ENCODE measurements at places on chromosomes 13 and 19. TPM values are rescaled to one million over a fixed set of nuclear protein-coding genes. Genes with fewer than 3 reads are reported as not detected.

Gene HSH2D
- not detected for total RNA-seq

Gene HCN2
- total RNA-seq, result 4.8 TPM

DNA sequence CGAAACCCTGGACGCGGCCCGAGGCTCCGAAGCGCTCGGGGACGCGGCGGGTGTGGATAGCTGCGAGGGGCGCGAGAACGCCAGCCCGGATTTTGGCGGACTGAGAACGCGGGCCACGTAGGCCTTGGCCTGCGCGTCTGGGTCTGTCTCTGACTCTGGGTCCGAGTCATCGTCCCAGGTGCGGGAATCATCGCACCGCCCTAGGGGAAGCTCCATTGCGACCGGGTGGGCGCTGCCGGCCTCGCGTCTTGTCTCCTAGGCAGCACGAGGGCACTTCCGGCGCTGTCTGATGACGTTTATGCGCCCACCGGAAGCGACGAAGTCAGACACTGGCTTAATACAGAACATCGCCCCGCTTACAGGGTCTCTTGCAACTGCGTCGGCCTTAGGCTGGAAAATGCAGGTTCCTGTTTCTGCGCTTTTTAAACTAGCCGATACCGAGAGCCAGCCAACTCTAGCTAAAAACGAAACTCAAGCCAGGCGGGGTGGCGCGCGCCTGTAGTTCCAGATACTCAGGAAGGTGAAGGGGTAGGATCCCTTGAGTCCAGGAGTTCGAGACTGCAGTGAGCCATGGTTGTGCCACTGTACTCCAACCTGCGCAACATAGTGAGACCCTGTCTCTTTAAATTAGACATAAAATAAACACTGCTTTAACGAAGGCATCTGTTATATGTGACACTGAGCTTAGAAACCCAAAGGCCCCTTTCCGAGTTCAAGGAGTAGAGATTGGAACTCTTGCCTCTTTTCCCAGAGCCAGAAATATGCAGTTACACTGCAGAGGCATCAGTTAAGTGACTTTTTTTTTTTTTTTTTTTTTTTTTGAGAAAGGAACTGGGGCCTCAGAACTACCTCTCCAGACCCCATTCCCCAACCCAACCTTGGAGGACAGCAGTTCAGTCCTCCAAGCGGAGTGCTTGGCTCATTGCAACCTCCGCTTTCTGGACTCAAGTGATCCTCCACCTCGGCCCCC is at the start of gene FBXW9:
TSS of gene FBXW9 (minus strand) at position 266 of the 970 bp plus-strand sequence. CDS start at position 216, 50 bp downstream.
- peak; percentile 90 for DNase-seq
- peaks cover 15% of the 10 kb centered on the region for H3K4me1 ChIP-seq
- peaks cover 13% of the 10 kb centered on the region for H3K36me3 ChIP-seq
- no peaks in the 10 kb centered on the region for H3K27me3 ChIP-seq
- peak within 1 kb of the TSS; percentile 86 for H3K4me3 ChIP-seq

DNA sequence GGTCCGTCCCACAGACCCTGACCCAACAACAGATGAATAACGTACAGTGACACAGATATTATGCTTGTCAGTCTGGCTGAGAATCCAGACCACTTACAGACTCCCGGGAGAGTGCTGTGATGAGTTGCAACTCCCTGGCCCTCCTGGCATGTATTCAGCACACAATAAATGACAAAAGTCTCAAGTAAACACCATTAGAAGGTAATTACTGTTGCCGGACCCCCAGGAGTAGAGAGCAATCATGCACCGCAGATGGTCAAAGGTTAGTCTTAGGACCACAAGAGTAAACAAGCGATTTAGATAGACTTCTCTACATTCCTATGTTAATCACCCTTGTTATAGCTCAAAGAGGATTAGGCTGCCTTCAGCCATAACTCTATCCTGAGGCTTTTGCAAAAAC is 726.4 kb upstream of the GPC6 start:
- no peaks in the 10 kb centered on the region for H3K36me3 ChIP-seq
- H3K27ac ChIP-seq, result no peak overlapping the region
- DNase-seq, result no peak
- H3K4me1 ChIP-seq, result no peaks in the 10 kb centered on the region
- no peak overlapping the region for H3K4me3 ChIP-seq

DNA sequence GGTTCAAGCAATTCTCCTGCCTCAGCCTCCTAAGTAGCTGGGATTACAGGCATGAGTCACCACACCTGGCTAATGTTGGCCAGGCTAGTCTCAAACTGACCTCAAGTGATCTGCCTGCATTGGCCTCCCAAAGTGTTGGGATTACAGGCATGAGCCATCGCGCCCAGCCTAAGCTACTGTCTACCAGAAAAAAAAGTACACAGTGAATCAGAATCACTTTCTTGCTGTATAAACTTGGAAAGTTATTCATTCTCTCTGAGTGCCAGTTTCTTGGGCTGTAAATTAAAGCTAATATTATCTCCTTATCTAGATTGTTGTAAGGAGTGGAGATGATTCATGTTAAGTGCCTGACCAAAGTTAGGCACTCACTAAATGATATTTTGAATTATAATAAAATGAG is 242.8 kb downstream of the ENOX1 start:
- no peaks in the 10 kb centered on the region for H3K4me1 ChIP-seq
- no peak overlapping the region for H3K27ac ChIP-seq
- no peaks in the 10 kb centered on the region for H3K36me3 ChIP-seq
- H3K27me3 ChIP-seq, result no peaks in the 10 kb centered on the region
- peak; percentile 50 for DNase-seq

- DNase-seq, result no peak
- H3K36me3 ChIP-seq, result no peaks in the 10 kb centered on the region
- H3K27ac ChIP-seq, result no peak overlapping the region
- H3K4me3 ChIP-seq, result no peak overlapping the region
- H3K27me3 ChIP-seq, result no peaks in the 10 kb centered on the region
Measured at GRCh38 chr13:51928231-51928630, 66.5 kb downstream of the CCDC70 start.

Gene SLITRK6
- total RNA-seq, result 6.3 TPM

DNA sequence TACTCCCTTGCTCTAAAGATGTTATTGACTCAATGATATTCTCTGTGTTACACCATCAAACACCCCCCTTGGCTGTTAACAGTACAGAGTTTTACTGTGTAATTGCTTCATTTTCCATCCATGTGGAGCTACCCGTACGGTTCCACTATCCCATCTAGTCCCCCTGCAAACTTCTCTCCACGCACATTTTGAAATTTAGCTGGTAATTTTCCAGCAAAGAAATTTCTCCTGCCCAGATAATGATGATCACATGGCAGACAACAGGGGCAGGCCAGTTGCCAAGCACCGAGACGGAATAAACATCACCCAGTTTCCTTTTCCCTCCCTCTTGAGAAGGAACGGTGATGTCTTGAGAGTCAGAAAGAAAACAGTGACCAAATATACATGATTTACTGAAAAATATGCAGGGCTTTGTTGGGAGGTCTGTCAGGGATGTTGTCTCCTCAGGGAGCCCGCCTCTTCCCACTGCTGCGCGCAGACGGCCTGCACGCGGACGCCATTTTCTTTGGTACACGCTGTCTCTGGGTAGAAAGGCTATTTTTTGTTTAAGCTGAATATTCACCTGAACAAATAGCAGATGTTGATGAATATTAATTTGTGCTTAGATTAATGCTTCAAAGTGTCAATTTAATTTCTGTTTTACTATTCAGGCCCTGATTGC is 109.9 kb downstream of the OLFM4 start:
- no peaks in the 10 kb centered on the region for H3K27me3 ChIP-seq
- DNase-seq, result no peak
- no peaks in the 10 kb centered on the region for H3K36me3 ChIP-seq
- H3K4me1 ChIP-seq, result no peaks in the 10 kb centered on the region

GRCh38 chr13:98285852-98286594 is 109.0 kb upstream of the RNF113B start:
- no peaks in the 10 kb centered on the region for H3K36me3 ChIP-seq
- DNase-seq, result no peak
- H3K4me3 ChIP-seq, result no peak overlapping the region
- H3K27me3 ChIP-seq, result no peaks in the 10 kb centered on the region
- peaks cover 11% of the 10 kb centered on the region for H3K4me1 ChIP-seq

GRCh38 chr13:96426167-96426566 is 336.3 kb downstream of the HS6ST3 start:
- no peaks in the 10 kb centered on the region for H3K36me3 ChIP-seq
- H3K4me1 ChIP-seq, result no peaks in the 10 kb centered on the region
- H3K4me3 ChIP-seq, result no peak overlapping the region
- DNase-seq, result no peak
- H3K27ac ChIP-seq, result no peak overlapping the region

DNA sequence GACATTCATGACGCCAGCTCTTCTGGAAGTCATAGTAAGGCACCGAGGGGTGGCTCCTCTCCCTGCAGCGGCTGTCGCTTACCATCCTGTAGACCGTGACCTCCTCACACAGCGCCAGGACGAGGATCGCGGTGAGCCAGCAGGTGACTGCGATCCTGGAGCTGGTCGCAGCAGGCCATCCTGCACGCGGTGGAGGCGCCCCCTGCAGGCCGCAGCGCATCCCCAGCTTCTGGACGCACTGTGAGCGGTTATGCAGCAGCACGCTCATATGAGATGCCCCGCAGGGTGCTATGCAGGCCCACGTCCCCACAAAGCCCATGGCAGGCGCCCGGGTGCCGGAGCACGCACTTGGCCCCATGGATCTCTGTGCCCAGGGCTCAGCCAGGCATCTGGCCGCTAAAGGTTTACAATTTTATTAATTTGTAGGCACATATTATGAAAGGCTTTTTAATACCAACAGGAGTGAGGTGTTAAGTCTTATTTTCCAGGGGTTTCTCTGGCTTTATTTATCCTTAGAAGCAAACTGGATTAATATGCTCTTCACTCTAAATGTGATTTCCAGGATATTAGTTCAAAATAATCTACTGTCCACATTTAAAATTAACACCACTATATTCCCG is 35.6 kb upstream of the PSPC1 start:
- no peak for DNase-seq
- H3K4me1 ChIP-seq, result no peaks in the 10 kb centered on the region
- H3K27me3 ChIP-seq, result no peaks in the 10 kb centered on the region
- no peak overlapping the region for H3K27ac ChIP-seq

Gene VMAC
- 3.9 TPM for total RNA-seq

DNA sequence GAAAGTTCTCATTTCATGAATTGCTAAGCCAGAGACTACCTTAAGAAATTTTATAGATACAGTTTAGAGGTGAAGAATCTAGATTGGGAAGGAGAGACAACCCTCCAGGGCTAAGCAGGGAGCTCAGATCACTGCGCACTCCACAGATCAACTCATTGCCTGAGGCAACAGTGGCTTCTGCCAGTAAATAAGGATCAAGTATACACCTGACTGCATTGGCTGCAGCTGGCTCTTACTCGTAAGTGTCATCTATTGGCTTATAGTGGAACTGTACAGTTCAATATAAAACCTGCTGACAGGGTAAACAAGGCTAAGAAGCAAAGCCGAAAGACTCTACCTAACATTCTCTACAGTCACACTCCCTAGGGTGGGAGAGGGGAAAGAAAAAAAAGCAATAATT is 18.0 kb upstream of the C1QTNF9B start:
- DNase-seq, result no peak
- H3K4me3 ChIP-seq, result no peak overlapping the region
- H3K4me1 ChIP-seq, result peaks cover 4% of the 10 kb centered on the region
- no peak overlapping the region for H3K27ac ChIP-seq
- no peaks in the 10 kb centered on the region for H3K36me3 ChIP-seq
- H3K27me3 ChIP-seq, result no peaks in the 10 kb centered on the region

Gene MEIOSIN
- not detected for total RNA-seq

GRCh38 chr19:51316688-51317087 is 5.2 kb downstream of the IGLON5 start:
- H3K36me3 ChIP-seq, result no peaks in the 10 kb centered on the region
- H3K4me1 ChIP-seq, result no peaks in the 10 kb centered on the region
- DNase-seq, result no peak
- H3K4me3 ChIP-seq, result no peak overlapping the region
- H3K27me3 ChIP-seq, result no peaks in the 10 kb centered on the region
- H3K27ac ChIP-seq, result no peak overlapping the region

DNA sequence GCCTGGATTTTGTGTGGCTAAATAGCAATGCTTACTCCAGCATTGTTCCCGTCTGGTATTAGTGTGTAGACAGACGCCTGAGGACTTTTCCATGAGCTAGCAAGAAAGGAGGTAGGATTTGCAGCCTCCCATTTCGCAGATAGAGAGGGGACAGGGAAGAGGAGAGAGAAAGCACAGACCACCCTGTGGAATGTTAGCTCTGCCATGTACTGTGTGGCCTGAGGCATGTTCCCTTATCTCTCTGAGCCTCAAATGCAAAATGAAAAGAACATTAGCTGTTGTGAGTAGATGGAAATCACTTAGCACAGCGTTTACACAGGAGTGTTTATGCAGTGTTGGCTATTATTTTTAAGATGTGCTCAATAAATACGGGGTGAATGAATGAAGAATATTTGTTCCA is 45.5 kb downstream of the OLFM4 start:
- H3K27me3 ChIP-seq, result no peaks in the 10 kb centered on the region
- no peaks in the 10 kb centered on the region for H3K4me1 ChIP-seq
- H3K36me3 ChIP-seq, result no peaks in the 10 kb centered on the region

Gene ZNF93
- total RNA-seq, result 12.8 TPM

DNA sequence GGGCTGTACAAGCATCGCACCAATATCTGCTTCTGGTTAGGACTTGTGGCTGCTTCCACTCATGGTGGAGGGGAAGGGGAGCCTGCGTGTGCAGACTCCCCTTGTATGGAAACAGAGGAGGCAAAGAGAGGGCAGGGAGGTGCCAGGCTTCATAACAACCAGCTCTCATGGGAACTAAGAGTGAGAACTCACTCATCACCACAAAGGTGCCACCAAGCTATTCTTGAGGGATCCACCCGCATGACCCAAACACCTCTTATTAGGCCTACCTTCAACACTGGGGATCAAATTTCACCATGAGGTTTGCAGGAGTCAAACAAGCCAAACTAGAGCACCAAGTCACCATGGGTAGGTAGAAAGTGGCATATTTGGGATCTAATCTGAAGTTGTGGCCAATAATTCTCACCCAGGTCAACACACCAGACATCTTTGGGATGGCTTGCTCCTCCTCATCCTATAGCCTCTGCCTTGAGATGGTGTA is 46.4 kb downstream of the RUBCNL start:
- H3K4me1 ChIP-seq, result peaks cover 24% of the 10 kb centered on the region
- H3K4me3 ChIP-seq, result no peak overlapping the region
- H3K27ac ChIP-seq, result peak overlapping the region; percentile 49
- H3K27me3 ChIP-seq, result peaks cover 48% of the 10 kb centered on the region
- DNase-seq, result no peak

DNA sequence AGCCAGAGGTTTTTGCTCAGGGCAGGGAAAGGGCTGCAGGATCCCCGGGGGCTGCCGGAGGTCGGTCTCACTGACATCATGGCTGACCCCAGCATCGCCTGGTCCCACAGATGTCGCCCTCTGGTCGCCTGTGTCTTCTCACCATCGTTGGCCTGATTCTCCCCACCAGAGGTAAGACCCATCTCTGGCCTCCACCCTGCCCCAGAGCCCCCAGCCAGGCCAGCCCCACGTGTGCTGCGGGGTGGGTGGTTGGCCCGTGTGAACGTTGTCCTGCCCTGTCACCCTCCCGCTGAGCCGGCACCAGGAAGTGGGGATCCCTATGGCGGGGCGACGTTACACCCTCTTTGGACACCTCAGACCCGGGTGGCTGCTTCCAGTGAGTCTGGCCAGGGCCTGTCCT is 906 bp downstream of the FXYD5 start:
- H3K27me3 ChIP-seq, result no peaks in the 10 kb centered on the region
- peak overlapping the region; percentile 82 for H3K27ac ChIP-seq
- peak overlapping the region; percentile 80 for H3K4me3 ChIP-seq
- DNase-seq, result no peak

GRCh38 chr13:41259875-41260501 is 3.4 kb downstream of the MTRF1 start:
- DNase-seq, result no peak
- H3K27ac ChIP-seq, result no peak overlapping the region
- H3K27me3 ChIP-seq, result no peaks in the 10 kb centered on the region
- no peak overlapping the region for H3K4me3 ChIP-seq
- no peaks in the 10 kb centered on the region for H3K4me1 ChIP-seq

Gene ZNF91
- 44.8 TPM for total RNA-seq
